Femur (tissue), 1 donor: ENCODE measurements at places on chromosomes 12 and 14.
A peak's percentile ranks its signal among the peaks of the same experiment; 100 is the strongest.

- no peak for DNase-seq
These were observed 52.4 kb downstream of the PHLDA1 start for GRCh38 chr12:75979181-75979580.

DNA sequence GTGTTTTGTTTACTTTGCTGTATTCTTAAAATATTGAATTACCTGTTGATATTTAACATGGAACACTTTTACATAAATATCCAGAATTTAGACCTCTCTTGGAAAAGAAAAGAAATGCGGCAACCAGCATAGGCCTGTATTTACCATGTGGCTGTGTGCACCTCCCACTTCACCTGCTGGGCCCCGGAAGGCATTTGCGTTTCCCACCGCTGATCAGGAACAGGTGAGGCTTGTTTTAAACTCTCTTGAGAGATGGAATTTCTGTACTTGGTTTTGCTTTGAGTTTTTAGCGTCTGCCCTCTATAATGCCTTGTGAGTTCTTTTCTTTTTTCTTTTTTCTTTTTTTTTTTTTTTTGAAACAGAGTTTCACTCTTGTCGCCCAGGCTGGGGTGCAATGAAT, 124.2 kb downstream of the GLT1D1 start:
- DNase-seq: no peak

GRCh38 chr12:17591005-17591681, 498.9 kb downstream of the RERGL start:
- no peak for DNase-seq

- DNase-seq: no peak
These were observed 38.9 kb upstream of the RASSF3 start for GRCh38 chr12:64571411-64571810.

DNA sequence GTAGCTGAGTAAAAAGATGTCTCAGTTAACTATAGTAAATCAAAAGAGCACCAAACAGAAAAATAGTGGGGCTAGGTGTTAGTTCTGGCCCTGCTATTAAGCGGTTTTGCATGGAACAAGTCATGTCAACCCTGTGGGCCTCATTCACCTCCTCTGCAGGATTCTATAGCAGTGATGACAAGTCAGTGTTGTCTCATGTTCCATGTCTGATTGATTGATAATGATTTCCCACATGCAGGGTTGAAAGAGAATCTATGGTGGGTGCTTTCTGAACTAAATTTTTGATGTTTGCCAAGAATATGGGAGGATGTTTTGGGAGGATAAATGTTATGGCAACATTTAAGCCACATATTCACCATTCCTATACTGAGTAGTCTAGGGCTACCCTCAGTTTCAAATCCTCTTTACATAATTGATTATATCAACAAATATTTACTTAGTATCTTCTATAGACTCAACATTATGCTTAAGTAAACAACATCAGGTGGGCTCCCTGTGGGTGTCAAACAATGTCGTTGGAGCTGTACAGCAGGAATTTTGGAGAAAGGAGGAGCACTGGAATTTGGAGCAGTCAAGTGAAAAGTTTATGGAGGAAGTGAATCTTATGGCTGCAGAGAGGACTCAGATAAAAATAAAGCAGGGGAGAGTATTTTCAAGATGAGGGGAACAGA, 48.6 kb downstream of the IRAK3 start:
- no peak for DNase-seq

GRCh38 chr12:4275016-4275869, 1.7 kb downstream of the CCND2 start:
- no peak for DNase-seq

- DNase-seq: peak; percentile 77
These were observed 594 bp downstream of the KRAS start for GRCh38 chr12:25249931-25250738.

- no peak for DNase-seq
These were observed 18.0 kb downstream of the CLEC9A start for GRCh38 chr12:10048526-10048925.

GRCh38 chr12:87793131-87793530, 236.1 kb downstream of the C12orf50 start:
- DNase-seq: peak; percentile 55

DNA sequence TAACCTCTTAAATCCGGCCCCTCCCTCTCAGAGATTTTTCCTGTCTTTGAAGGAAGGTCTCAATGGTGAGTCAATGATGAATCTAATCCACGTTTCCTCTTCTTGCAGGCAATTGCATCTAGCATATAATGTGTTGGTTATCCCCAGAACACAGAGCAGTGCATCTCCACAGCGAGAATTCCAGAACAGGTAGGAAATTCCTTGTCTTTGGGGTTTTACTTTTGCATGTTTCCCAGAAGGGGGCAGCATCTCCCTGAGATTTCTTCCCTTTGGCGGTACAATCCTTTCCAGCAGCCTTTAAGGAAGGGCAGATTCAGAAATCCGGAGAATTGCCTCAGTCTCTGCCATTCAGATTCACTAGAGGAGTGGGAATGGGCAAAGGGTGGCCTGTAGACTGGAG, 128.0 kb downstream of the KCNA5 start:
- peak; percentile 41 for DNase-seq

DNA sequence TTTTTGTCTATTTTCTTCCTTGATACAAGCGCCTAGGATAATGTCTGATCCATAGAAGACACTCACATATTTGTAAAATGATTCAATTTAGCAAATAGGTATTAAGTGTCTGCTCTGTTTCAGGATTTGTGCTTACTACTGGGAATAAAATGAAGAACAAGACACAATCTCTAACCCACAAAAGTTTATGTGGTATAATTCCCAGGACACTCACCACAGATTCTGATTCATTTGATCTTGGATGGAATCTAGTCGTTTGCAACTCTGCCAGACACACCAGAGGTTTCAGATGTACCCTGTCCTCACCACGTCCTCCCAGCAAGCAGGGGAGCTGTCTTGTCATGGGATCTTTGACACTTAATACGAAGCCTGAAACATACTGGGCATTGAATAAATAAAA, 208.3 kb downstream of the LRIG3 start:
- no peak for DNase-seq

DNA sequence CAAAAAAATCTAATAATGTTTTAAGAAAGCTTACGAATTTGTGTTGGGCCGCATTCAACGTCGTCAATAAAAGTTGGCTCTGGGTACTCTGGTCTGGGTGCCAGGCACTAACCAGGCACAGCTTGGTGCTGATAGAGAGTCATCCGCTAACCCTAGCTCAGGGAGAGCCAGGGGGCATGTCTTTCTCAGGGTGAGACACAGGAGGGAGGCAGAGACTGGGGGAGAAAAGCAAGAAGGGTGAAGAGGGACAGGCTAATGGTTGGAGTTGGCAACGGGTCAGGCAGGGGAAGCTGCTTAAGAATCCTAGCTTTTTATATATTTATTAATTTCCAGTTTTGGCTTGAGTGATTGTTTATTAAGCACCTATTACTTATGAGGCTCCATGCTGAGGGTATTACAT, 105.0 kb downstream of the CMKLR1 start:
- DNase-seq: no peak

GRCh38 chr12:6069437-6070093, 54.9 kb downstream of the VWF start:
- no peak for DNase-seq

DNA sequence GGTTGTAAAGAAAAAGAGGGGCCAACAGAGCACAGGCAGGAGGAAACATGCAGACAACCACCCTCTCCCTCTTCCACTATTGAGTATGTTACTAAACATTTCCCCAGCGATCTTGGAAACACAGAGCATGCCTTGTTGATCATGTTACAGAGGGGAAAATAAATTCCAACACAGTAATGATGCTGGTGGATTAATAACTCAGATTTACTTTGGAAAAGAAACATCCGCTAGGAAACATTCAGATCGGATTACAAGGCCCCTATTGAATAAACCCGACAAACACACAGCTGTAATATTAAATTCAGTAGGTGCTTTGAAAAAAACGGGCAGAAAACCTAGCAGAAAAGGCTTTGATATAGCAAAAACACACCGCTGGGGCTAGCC, 5.4 kb downstream of the BMP4 start:
- no peak for DNase-seq

DNA sequence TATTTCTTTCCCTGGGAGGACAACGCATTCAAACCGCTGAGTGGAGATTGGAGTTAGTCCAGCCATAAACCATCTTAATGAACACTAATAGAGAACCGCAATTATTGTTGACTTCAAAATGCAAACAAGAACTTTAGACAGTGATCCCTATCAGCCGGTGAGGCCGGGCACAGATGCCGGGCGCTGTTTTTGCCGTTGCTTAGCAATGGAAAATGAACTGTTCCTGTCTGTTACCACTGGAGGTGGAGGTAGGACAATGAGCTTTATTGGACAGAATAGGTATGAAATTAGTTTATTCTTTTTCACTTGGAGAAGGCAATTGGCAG, 216.8 kb downstream of the TTC8 start:
- DNase-seq: peak; percentile 78

DNA sequence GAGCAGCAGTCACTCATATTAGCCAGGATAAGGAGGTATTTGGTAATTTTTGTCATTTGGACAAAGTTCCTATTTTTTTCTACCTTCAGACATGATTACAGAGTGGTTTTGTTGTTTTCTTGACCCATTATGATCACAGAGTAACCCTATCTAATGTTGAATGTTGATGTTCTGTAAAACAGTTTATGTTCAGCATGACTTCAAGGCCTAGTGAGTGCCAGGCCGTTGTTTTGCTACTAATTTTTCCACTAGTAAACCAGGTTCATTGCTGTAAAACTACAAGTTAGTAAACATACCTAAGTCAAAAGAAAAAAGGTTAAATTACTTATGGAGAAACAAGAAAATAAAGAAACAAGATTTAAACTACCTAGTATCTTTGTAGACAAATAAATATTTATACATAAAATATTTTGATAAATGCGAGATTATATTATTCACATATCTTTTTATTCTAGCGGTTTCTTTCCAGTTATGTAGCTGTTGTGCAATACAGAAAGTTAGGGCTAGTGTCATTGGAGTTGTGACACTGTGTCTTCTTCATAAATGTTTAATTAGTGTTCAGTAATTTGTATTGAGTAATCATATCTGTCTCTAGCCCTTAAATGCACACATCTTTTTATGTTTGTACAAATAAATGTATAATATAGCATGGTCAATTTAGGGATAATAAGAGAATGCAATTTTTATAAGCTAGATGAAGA, 16.5 kb downstream of the ETNK1 start:
- no peak for DNase-seq

- no peak for DNase-seq
These were observed 61.7 kb upstream of the ST8SIA1 start for GRCh38 chr12:22396253-22396652.

DNA sequence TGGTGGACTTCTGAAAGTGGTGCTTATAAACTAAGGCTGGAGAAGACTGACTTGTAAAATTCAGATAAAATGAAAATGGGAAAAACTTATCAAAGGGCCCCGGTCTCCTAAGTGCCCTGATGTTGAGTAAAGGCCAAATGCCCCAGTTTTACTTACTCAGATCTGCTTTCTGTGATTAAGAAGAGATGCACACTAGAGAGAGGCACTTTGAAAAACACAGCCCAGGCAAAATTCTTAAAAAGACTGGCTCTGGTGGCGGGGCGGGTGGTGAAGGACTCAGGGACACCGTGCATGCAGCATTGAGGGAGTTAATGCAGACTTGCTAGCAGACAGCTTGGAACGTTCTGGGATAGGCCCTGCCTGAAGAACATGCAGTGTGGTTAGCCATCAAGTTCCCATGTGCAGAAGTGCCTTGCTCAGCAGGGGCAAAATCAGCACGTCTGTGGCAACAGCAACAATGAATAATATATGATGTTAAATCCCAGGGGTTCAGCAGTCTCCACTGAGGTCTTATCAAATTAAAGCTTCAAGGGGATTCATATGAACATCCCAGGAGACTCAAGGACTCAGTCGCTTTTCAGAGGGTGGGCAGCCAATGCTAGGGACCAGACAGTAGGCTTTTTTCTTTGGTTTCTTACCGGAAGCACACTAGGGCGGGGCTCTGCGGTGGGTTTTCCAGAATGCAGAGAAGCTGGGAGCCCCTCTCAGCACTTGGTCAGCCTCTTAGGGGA, 105.0 kb downstream of the DAD1 start:
- DNase-seq: no peak
